CD4-positive, alpha-beta T cell (primary cell): ENCODE measurements at places on chromosomes 16 and 17. TPM values are rescaled to one million over a fixed set of nuclear protein-coding genes. Genes with fewer than 3 reads are reported as not detected.

DNA sequence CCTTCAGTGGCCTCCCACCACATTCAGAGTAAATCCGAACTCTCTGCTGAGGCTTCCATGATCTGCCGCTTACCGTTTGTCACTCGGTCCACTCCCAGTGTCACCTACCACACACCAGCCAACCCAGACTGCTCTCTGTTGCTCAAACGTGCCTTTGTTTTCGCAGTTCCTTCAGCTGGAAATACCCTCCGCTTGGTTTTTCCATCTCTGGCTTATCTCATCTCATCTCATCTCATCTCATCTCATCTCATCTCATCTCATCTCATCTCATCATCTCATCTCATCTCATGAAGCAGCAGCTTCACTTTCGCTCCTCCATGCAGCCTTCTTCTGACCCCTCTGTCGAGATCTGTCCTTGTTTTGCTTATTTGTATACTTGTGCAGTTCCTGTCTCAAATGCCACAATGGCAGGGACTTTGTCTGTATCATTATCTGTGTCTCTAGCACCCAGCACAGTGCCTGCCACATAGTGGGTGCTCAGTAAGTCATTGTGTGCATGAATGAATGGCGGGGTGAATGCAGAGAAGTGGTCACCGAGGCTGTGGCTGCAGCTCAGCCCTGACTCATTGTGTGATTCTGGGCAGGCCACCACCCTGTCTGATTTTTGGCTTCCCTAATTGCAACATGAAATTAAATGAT lies 3.8 kb upstream of the SNX20 start:
- DNase-seq: no peak

DNA sequence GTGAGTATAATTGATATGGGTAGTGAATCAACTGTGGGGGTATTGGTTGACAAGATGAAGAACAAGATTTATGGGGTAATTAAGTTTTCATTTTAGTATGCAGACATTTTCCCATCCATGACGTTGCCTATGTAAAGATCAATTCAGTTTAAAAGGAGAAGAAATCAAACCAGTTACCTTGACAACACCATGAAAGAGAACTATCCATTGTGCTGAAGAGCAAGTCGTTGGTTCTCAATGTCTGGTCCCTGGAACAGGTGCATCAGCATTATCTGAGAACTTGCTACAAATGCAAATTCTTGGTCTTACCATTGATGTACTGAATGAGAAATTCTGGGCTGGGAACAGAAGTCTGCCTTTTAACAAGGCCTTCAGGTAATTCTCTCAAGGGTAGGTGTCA lies 801 bp upstream of the OR4D2 start:
- no peak for DNase-seq

- DNase-seq: no peak
These were observed 6.0 kb upstream of the TLCD3A start for GRCh38 chr17:726271-726919.

DNA sequence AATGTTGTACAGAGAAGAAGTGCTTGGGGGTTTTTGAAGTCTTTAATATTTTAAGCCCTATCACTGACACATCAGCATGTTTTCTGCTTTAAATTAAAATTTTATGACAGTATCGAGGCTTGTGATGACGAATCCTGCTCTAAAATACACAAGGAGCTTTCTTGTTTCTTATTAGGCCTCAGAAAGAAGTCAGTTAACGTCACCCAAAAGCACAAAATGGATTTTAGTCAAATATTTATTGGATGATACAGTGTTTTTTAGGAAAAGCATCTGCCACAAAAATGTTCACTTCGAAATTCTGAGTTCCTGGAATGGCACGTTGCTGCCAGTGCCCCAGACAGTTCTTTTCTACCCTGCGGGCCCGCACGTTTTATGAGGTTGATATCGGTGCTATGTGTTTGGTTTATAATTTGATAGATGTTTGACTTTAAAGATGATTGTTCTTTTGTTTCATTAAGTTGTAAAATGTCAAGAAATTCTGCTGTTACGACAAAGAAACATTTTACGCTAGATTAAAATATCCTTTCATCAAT lies 57.8 kb downstream of the HLF start:
- no peak for DNase-seq

GRCh38 chr17:17871913-17872312 lies 35.1 kb upstream of the SREBF1 start:
- DNase-seq: no peak

GRCh38 chr16:23072769-23073549 lies 76.3 kb downstream of the USP31 start:
- DNase-seq: no peak

The OR1A1 gene
- not detected for total RNA-seq

The GPR142 gene
- total RNA-seq: not detected

The KRT24 gene
- not detected for total RNA-seq
